A549 treated with Mapracorat at 1 μM for 4 hours (cell line): ENCODE measurements at places on chromosomes 11 and 22. TPM values are rescaled to one million over a fixed set of nuclear protein-coding genes. Genes with fewer than 3 reads are reported as not detected.

The FRMD8 gene
- total RNA-seq = 36.8 to 59.7 TPM (median 56.3 TPM) in 5 replicates

The MAJIN gene
- total RNA-seq = not detected in 5 replicates

The TNKS1BP1 gene
- 69.6 to 91.9 TPM (median 88.9 TPM) in 5 replicates for total RNA-seq

The LMNTD2 gene
- 2.0 to 3.0 TPM (median 2.7 TPM) in 5 replicates for total RNA-seq

The OR56B4 gene
- total RNA-seq = not detected in 5 replicates

The TMEM109 gene
- total RNA-seq = 103 to 128 TPM (median 121 TPM) in 5 replicates

The OR2D3 gene
- not detected in 5 replicates for total RNA-seq
